ENCODE measurements at places on chromosomes 1 and 21. TPM values are rescaled to one million over a fixed set of nuclear protein-coding genes. Genes with fewer than 3 reads are reported as not detected.

Gene KCNA3
- polyA plus RNA-seq: 0.08 TPM

Gene GCSAML
- polyA plus RNA-seq: 0.31 TPM

Gene CFAP107
- 0.86 TPM for polyA plus RNA-seq

Gene TENT5C
- polyA plus RNA-seq: 5.5 TPM

Gene TNFRSF1B
- 10.9 TPM for polyA plus RNA-seq

Gene ASPM
- 14.6 TPM for polyA plus RNA-seq

Gene PSMA5
- 90.0 TPM for polyA plus RNA-seq

Gene FGR
- polyA plus RNA-seq: 3.1 TPM

Gene FLVCR1
- polyA plus RNA-seq: 8.9 TPM

Gene CENPF
- 26.4 TPM for polyA plus RNA-seq

Gene PRAMEF4
- polyA plus RNA-seq: not detected

Gene MNDA
- 3.4 TPM for polyA plus RNA-seq

Gene ANKRD45
- polyA plus RNA-seq: 0.38 TPM

Gene ATP1A2
- polyA plus RNA-seq: 114 TPM

Gene USF1
- polyA plus RNA-seq: 33.9 TPM

Gene SERTAD4
- polyA plus RNA-seq: 10.7 TPM

Gene TMEM82
- not detected for polyA plus RNA-seq

Gene AMIGO1
- 10.6 TPM for polyA plus RNA-seq

Gene CA14
- 4.4 TPM for polyA plus RNA-seq
